ENCODE measurements at places on chromosomes 7 and 10.
A peak's percentile ranks its signal among the peaks of the same experiment; 100 is the strongest.

DNA sequence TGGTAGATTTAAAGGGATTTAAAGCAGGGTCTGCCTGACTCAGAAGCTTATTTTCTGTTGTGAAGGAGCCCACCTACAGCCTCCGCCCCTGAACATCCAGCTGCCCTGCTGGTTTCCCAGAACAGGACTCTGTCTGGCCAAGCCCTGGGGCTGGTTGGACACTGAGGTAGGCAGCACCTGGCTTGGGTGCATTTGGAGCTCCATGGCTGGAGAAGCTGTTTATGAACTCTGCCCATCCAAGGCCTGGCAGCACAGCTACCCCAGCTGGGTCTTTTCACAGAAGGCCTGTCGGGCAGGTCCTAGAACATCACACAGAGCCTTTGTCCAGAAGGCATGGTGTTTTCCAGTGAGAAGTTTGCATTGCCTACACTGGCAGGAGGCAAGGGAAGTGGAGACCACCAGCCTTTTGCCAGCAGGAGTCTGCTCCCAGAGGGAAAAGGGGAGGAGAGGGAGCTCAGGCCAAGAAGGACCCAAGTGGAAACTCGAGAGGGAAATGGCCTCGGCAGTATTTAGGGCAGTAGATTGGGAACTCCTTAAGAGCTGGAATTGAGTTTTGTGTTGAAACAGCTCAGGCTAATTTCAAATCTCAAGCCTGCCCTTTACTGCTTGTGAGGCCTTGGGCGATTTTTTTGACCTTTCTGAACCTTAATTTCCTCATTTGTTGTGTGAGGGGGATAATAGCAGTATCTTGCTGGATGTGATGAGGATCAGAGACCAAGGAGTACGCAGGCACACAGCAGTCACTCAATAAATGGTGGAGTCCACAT, 12.3 kb upstream of the PDCD4 start:
- DNase-seq = no peak

- peak; percentile 25 for DNase-seq
Measured at GRCh38 chr10:121927318-121927840, 452 bp downstream of the ATE1 start.

DNA sequence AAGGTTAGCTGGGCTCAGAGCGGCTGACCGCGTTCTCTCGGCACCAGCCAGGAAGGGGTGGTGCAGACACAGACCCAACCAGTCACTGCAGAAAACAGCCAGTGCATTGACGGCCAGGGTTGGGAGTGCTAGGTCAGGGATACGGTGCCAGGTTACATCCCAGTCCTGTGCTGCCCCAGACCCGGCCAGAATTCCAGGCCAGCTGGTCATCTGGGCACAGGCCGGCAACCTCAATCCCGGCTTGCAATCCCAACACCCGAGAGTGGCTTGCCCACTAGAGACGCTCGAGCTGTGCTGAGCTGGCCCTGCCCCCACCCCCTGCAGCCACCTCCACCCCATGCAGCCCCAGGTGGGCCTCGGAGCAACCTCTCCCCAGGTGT, 3.8 kb downstream of the PRAP1 start:
- DNase-seq = no peak

GRCh38 chr10:70693619-70694335, 21.5 kb downstream of the ADAMTS14 start:
- DNase-seq = no peak

- no peak for DNase-seq
Measured at GRCh38 chr7:158589653-158590052, 2.0 kb upstream of the PTPRN2 start.

GRCh38 chr10:31906039-31906438, 22.6 kb downstream of the ARHGAP12 start:
- DNase-seq = no peak

DNA sequence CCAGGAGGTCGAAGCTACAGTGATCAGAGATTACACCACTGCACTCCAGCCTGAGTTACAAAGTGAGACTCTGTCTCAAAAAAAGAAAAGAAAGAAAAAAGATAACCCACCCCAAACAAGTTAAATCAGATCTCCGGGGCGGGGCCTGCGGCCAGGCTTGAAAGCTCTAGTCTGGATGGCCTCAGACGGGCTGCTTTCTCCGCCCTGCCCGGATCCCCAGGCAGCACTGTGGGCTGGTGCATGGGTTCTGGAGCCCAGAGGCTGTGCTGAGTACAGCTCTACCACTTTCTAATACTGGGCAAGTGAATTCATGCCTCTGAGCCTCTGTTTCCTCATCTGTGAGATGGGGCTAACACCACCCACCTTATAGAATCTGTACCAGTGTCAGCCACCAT, 83.7 kb downstream of the ZMIZ1 start:
- no peak for DNase-seq
